B cell (primary cell): ENCODE measurements at places on chromosomes 3 and 15.
A peak's percentile ranks its signal among the peaks of the same experiment; 100 is the strongest.

DNA sequence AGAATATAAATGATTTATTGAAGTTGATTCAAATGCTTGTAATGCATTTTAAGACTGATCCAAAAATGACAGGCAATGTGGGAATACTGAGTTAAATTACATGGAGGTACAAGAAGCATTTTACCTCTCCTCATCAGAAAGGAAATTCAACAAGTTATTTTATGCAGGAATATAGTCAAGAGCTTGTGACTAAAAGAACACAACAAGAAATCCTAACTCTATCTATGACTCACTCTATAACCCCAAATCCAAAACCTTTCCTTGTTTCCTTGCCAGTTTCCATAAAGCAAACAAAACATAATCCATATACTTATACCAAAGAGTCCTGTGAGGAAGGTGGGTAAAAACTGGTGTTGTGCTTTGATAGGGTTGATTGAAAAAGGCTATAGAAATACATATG, 30.8 kb downstream of the SIN3A start:
- H3K27ac ChIP-seq: no peak overlapping the region
- no peaks in the 10 kb centered on the region for H3K4me1 ChIP-seq
- H3K27me3 ChIP-seq: no peaks in the 10 kb centered on the region

DNA sequence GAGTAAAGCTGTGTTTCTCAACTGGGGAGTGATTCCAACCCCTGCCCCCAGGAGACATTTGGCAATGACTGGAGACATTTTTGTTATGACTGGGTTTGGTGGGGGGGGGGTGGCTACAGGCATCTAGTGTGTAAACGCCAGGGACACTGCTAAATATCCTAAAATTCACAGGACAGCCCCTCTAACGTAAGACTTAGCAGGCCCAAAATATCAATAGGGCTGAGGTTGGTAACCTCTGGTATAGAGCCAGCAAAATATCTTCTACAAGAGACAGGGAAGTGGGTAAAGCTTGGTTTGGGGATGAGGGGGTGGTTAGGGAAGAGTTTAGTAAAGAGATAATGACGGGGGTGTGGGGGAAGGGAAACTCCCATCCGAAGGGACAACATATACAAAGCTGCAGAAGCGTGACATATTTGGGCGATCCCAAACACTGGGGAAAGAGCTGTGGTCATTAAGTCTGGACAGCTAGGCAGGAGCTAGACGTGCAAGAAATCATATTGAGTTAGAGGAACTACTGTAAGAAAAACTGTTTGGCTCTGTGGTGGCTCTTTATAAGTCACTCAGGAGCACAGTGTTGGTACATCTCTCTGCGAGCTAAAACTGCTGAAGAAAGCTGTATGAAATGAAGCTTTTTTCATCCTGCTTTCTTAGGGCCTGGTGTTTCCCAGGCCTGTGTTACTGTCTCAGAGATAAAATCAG, 697 bp upstream of the TRIM69 start:
- peak overlapping the region; percentile 20 for H3K4me3 ChIP-seq
- H3K27me3 ChIP-seq: no peaks in the 10 kb centered on the region
- peak overlapping the region; percentile 87 for H3K27ac ChIP-seq
- H3K36me3 ChIP-seq: no peaks in the 10 kb centered on the region
- peaks cover 42% of the 10 kb centered on the region for H3K4me1 ChIP-seq
- DNase-seq: peak; percentile 57

GRCh38 chr15:52100807-52101442, 11.7 kb downstream of the BCL2L10 start:
- H3K36me3 ChIP-seq: no peaks in the 10 kb centered on the region
- H3K27ac ChIP-seq: no peak overlapping the region
- H3K27me3 ChIP-seq: no peaks in the 10 kb centered on the region
- H3K4me1 ChIP-seq: peaks cover 15% of the 10 kb centered on the region
- H3K4me3 ChIP-seq: no peak overlapping the region
- DNase-seq: no peak

- DNase-seq: no peak
- no peak overlapping the region for H3K4me3 ChIP-seq
- no peaks in the 10 kb centered on the region for H3K27me3 ChIP-seq
- H3K36me3 ChIP-seq: peaks cover 2% of the 10 kb centered on the region
Observed at GRCh38 chr3:67415511-67415910, 238.9 kb downstream of the SUCLG2 start.

- no peaks in the 10 kb centered on the region for H3K36me3 ChIP-seq
- H3K27ac ChIP-seq: no peak overlapping the region
- H3K27me3 ChIP-seq: no peaks in the 10 kb centered on the region
- no peak overlapping the region for H3K4me3 ChIP-seq
Observed at GRCh38 chr15:48472756-48473155, 141.5 kb downstream of the DUT start.

- no peak overlapping the region for H3K4me3 ChIP-seq
- no peak overlapping the region for H3K27ac ChIP-seq
- H3K4me1 ChIP-seq: no peaks in the 10 kb centered on the region
Observed at GRCh38 chr15:35630532-35630931, 84.6 kb upstream of the DPH6 start.

DNA sequence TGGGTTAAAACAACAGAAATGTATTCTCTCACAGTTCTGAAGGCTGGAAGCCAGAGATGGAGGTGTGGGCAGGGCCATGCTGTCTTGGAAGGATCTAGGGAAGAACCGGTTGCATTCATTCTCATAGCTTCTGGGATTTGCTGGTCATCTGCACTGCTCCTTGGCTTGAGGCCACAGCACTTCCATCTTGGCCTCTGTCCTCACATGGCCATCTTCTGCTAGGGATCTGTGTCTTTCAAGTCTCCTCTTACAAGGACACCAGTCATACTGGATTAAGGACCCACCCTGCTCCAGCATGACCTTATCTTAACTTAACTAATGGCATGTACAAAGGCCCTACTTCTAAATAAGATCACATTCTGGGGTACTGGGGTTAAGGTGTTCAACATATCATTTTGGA, 47.7 kb downstream of the RPLP1 start:
- no peaks in the 10 kb centered on the region for H3K27me3 ChIP-seq
- no peaks in the 10 kb centered on the region for H3K4me1 ChIP-seq
- H3K27ac ChIP-seq: no peak overlapping the region
- H3K4me3 ChIP-seq: no peak overlapping the region
- H3K36me3 ChIP-seq: no peaks in the 10 kb centered on the region
- DNase-seq: no peak

DNA sequence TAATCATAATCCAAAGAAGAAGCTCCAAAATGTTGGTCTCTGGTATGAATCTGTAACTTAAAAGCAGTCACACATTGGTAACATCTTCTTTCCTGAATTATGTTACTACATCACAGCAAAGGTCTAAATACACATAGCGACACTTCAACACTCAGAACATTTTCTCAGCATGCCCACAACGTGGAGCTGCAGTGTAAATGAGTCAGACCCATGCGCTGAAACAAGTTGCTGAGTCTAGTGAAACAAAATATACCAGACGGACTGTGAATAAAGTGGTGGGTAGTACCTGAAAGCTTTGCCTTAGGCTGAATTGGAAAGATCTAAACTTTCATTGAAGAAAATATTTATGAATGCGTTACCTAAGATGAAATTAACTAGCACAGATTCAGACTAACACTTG, 33.2 kb upstream of the GOLGA8B start:
- H3K4me3 ChIP-seq: no peak overlapping the region
- H3K4me1 ChIP-seq: no peaks in the 10 kb centered on the region

DNA sequence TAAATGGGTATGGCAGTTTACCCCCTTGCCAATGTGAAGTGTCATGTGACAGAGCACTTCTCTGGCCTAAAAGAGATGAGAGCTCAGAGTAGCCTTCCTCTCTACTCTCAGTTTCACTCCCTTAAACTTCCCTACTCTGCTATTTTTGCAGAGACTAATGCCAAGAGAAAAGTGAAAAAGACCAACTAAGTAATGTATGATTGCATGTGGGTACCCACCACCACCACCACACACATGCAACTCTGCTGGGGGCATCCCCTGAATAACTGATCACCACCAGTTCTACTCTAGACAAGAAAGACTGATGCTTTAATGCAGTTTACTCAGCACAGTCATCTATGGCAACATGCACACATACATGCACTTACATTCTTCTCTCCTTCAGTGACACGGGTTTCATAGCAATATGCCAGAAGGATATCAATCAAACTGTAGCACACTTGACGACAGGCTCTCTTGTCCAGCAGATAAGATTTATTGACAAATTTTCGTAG, 31.3 kb downstream of the SHQ1 start:
- no peak overlapping the region for H3K4me3 ChIP-seq
- H3K27ac ChIP-seq: no peak overlapping the region
- H3K27me3 ChIP-seq: no peaks in the 10 kb centered on the region
- peak; percentile 12 for DNase-seq

GRCh38 chr3:103367481-103367880, 932.7 kb downstream of the ZPLD1 start:
- no peak overlapping the region for H3K4me3 ChIP-seq
- no peak overlapping the region for H3K27ac ChIP-seq
- H3K4me1 ChIP-seq: no peaks in the 10 kb centered on the region
- H3K27me3 ChIP-seq: no peaks in the 10 kb centered on the region

DNA sequence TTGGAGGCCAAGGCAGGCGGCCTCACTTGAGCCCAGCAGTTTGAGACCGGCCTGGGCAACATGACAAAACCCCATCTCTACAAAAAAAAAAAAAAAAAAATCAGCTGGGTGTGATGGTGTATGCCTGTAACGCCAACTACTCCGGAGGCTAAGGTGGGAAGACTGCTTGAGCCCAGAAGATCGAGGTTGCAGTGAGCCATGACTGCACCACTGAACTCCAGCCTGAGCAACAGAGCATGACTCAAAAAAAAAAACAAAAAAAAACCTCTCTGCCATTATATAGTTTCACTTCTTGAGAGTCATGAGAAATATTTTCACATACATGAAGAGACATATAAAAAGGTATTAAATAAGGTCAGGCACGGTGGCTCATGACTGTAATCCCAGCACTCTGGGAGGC, 45.9 kb upstream of the CP start:
- no peaks in the 10 kb centered on the region for H3K27me3 ChIP-seq
- no peaks in the 10 kb centered on the region for H3K36me3 ChIP-seq
- H3K4me3 ChIP-seq: no peak overlapping the region
- H3K4me1 ChIP-seq: peaks cover 17% of the 10 kb centered on the region
- H3K27ac ChIP-seq: no peak overlapping the region

DNA sequence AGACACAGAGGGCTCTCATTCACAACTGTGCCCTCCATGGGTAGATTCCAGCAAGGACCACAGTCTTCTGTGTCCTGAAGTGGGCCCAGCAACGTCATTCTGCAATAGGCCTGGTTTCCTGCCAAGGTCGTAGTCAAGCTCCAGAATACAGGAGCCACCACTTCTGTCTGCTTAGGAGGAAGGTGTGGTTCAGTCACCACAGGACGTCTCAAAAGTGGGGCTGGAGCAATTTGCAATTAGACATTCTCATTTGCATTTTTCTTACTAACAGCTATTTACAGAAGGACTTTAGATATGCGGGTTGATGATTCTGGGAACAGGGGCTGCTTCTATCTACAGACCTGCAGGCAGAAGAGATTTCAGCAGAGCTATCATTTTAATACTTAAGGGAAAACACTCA, 58.7 kb upstream of the MYRIP start:
- H3K4me3 ChIP-seq: no peak overlapping the region
- H3K27me3 ChIP-seq: no peaks in the 10 kb centered on the region
- no peak overlapping the region for H3K27ac ChIP-seq
- H3K4me1 ChIP-seq: peaks cover 4% of the 10 kb centered on the region
- no peak for DNase-seq

GRCh38 chr3:46626039-46626438, 13.7 kb downstream of the FAM240A start:
- no peaks in the 10 kb centered on the region for H3K36me3 ChIP-seq
- peaks cover 11% of the 10 kb centered on the region for H3K4me1 ChIP-seq
- no peaks in the 10 kb centered on the region for H3K27me3 ChIP-seq
- no peak overlapping the region for H3K27ac ChIP-seq
- H3K4me3 ChIP-seq: no peak overlapping the region

DNA sequence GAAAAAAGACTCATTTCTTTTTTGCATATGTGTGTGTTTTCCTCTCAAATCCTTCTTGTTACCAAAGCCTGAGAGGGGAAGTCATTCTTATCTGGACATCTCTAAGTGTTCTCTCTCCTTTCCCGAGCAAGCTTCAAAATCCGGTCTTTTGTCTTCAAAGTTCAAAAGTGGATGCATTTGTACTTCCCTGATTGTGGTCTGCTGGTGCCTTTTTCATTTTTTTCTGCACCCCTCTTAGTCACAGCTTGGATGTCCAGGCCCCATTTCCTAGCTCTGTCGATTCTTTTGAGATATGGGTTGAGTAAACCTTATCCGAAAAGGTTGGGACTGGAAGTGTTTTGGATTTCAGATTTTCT, 34.8 kb downstream of the EHD4 start:
- no peak for DNase-seq
- no peaks in the 10 kb centered on the region for H3K27me3 ChIP-seq
- H3K36me3 ChIP-seq: peaks cover 8% of the 10 kb centered on the region
- H3K27ac ChIP-seq: peak overlapping the region; percentile 20
- H3K4me1 ChIP-seq: peaks cover 35% of the 10 kb centered on the region
- H3K4me3 ChIP-seq: no peak overlapping the region

DNA sequence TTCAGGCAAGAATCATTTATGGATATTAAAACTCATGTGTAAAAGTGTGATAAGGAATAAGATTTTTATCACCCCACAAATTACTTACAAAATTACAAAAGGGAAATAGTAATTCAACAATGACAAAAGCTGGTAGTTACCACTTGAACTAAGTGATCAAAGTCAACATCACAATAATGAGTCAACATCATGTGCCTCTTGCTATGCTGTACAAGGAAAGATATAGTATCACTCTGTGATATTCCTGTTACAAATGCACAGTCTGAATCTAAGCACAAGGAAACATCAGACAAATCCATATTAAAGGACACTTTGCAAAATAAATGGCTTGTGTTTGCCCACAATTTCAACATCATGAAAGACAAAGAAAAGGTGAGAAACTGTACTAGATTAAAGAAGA, 90.5 kb upstream of the PLCL2 start:
- H3K36me3 ChIP-seq: no peaks in the 10 kb centered on the region
- no peak overlapping the region for H3K4me3 ChIP-seq
- peaks cover 18% of the 10 kb centered on the region for H3K4me1 ChIP-seq
- H3K27me3 ChIP-seq: no peaks in the 10 kb centered on the region
- DNase-seq: no peak

DNA sequence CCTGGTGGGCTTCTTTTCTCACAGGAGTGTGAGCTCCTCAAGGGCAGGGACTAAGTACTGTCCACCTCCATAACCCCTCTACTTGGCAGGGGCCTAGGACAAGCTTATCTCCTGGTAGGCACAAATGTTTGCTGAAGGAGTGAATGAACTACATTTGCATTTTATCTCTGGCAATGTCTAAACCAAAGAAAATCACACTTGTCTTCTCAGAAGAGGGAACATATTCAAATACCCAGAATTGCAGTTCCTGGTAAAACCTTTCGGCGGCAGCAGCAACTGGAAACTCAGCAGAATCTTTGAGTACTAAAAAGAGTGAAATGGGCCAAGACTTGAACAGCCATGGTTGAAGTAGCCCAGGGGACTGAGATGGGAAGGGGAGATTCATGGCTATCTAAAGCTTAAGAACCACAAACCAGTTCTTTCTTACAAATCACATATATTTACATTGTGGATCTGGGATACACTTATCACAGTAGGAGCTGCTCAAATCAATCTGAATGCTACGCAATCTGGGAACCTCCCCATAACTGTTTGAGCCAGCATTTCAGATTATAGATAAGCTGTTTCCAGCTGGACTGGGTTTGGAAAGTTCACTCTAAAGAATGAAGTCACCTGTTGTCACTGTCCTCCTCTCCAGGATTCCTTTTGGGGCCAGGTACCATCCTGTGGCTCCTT, 18.7 kb upstream of the PTPN9 start:
- H3K27me3 ChIP-seq: no peaks in the 10 kb centered on the region
- H3K36me3 ChIP-seq: peaks cover 60% of the 10 kb centered on the region
- H3K27ac ChIP-seq: no peak overlapping the region
